Fibroblast of skin of left quadriceps (primary cell): ENCODE measurements at places on chromosomes 7 and 10.

GRCh38 chr7:2634267-2635145, 2.7 kb downstream of the TTYH3 start:
- DNase-seq = no peak

GRCh38 chr7:17697128-17697881, 243.0 kb downstream of the SNX13 start:
- DNase-seq = no peak

- DNase-seq = no peak
These were observed 711 bp downstream of the HIP1 start for GRCh38 chr7:75737856-75738603.

DNA sequence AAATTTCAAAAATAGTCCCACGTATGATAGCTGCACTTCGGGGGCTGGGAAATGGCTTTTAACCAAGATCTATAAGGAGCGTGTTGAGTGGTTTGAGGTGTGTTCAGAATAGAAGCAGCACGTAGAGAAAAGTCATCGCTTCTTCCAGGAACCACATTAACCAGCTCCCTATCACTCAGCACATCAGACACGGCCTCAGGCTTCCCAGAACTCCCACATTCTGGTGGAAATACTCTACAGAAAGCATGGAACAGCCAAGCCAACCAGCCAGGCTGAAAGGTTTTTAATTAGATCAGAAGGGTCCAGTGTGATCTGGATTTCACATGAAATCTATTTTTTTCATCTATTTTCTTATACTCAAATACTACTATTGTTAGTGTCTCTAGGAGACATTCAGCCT, 231.5 kb upstream of the NRP1 start:
- DNase-seq = no peak

- DNase-seq = no peak
These were observed 315.9 kb upstream of the ETV1 start for GRCh38 chr7:14305233-14305866.

DNA sequence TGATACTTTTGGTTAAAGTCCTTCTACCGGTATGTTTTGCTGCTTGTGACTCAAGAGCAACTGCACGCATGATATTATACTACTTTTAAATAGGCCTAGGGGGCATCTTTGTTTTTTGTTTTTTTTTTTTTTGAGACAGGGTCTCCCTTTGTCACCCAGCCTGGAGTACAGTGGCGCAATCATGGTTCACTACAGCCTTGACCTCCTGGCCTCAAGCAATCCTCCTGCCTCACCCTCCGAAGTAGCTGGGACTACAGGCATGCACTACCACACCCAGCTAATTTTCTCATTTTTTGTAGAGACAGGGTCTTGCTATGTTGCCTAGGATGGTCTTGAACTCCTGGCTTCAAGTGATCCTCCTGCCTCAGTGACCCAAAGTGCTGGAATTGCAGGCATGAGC, 80.2 kb downstream of the ZMYND11 start:
- DNase-seq = no peak

GRCh38 chr7:100825215-100825671, 2.1 kb downstream of the EPHB4 start:
- no peak for DNase-seq

- no peak for DNase-seq
These were observed 102.6 kb upstream of the LRRN3 start for GRCh38 chr7:110988348-110988747.

- DNase-seq = no peak
These were observed 796 bp downstream of the CDK14 start for GRCh38 chr7:90596671-90597562.

DNA sequence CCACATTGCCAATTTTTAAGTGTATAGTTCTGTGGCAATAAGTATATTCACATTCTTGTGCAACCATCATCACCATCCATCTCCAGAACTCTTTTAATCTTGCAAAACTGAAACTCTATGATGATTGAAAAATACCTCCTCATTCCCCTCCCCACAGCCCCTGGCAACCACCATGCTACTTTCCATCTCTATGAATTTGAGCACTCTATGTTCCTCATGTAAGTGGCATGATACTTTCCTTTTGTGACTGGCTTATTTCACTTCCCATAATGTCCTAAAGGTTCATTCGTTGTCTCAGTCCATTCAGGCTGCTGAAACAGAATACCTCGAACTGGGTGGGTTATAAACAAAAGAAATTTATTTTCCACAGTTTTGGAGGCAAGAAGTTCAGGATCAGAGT, 23.4 kb upstream of the EGR2 start:
- DNase-seq = no peak

DNA sequence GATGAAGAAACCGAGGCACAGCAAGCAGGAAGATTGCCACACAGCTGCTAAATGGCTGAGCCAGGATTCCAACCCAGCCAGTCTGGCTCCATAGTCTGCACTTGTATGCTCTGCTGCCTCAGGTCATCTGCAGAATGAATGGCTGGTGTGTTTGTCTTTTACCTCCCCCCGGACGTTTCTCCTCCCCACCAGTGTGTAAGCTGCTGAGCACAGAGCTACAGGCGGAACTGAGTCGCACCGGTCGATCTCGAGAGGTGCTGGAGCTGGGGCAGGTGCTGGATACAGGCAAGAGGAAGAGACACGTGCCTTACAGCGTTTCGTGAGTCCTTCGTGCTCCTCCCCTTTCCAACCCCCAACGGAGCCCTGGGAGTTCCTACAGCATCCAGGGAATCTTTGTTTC, 2.6 kb downstream of the CNPY4 start:
- DNase-seq = no peak

DNA sequence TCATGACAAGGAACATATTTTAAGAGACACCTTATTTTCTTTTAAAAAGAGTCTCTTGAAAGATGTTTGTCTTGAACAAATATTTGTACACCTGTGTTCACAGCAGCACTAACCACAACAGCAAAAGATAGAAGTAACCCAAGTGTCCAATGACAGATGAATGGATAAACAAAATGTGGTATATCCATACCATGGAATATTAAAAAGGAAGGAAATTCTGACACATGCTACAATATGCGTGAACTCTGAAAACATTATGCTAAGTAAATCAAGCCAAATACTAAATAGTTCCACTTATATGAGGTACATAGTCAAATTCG, 17.8 kb downstream of the SGMS1 start:
- no peak for DNase-seq

GRCh38 chr7:2001601-2002442, 230.9 kb downstream of the MAD1L1 start:
- DNase-seq = no peak

GRCh38 chr7:103803631-103804030, 185.8 kb downstream of the RELN start:
- DNase-seq = no peak

DNA sequence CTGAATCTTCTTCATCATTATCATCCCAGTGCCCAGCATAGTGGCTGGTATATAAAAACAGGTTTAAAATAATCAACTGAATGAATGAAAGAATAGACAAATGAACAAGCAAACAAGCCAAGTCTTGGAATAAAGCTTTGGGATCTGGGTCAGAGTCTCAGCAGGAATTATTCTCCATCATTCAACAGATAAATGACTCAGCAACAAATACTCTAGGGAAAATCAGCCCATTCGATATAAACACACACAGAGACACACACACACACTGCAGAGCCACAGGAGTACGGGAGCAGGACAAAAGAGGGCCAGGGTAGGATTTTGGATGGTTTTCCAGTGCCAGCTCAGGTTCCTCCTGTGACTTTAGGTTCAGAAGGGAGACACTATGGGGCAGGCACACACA, 29.2 kb upstream of the DLX6 start:
- DNase-seq = no peak

DNA sequence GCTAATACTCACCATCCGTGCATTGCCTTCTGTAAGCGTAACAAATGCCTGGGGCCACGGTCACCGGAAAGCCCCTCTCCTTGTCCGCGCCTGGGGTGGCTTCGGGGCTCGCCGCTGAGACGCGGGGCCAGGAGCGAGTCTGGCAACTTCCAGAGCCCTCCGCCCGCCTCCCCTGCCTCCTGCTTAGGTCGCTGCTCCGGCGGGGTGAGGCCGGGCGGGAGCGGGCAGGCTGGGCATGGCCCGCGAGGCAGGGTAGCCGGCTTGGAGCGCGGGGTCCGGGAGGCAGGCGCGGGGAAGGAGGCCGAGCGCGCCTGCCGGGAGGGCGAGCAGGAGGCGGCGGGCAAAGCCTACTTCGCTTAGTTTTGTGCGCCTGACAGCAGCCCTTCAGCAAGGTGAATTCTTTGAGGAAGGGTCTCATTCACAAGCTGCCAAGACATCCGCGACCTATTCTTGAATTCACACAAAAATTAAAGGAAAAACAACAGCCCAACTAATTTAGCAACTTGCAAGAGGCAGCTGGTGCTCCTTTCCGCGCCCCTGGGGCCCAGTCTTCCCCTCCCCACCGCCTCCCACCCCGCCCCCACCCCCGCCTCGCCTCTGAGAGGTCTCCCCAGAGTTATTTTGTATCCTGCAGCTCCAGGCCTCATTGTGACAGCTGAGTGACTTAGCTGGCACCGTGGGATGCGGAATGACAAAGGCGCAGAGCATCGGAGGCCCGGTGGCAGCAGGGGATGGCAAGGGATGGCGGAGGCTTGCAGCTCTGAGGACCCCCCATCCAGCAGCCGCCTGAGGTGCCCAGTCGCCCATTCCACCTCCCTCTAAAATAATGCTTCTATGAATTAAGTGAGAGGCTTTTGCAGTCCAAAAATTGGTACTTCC, 12.8 kb upstream of the KAT6B start:
- no peak for DNase-seq

DNA sequence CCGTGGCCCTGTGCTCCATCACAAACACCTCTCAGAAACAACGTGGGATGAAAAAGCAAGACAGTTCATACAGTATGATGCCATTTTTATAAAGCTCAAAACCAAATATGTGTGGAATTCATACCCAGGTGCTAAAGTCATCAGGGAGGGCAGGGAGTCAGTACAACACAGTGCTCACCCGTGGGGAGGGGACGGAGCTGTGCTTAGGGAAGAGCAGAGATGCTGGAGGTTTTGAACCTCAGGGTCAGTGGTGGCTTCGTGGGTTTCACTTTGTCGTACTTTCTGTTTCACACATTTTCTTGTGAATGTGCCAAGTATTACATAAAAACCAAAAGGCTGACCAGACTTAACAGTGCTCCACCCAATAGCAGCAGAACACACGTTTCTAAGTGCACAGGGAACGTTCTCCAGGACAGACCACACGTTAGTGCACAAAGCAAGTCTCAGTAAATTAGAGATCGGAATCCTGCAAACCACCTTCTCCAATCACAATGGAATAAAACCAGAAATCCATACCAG, 21.2 kb downstream of the ZMIZ2 start:
- DNase-seq = no peak

DNA sequence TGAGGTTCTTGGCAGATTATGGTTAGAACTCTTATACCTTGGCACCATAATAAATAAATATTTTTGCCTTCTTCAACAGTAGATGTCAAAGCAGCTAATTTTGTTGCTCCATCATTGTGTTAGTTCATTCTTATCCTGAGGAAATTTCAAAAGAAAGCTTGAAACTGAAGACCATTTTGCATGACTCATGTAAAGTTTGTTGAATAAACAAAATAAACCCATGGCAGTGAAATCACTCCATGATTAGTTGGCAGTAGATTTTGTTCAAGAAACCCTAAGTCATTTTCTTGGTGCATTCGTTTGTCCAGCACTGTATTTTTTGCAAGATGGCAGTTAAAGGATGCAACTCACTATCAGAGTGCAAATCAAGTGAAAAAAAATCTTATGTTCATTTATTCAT, 91.6 kb downstream of the HECW1 start:
- no peak for DNase-seq

- DNase-seq = no peak
These were observed 10.4 kb upstream of the PTPRZ1 start for GRCh38 chr7:121862591-121862990.

DNA sequence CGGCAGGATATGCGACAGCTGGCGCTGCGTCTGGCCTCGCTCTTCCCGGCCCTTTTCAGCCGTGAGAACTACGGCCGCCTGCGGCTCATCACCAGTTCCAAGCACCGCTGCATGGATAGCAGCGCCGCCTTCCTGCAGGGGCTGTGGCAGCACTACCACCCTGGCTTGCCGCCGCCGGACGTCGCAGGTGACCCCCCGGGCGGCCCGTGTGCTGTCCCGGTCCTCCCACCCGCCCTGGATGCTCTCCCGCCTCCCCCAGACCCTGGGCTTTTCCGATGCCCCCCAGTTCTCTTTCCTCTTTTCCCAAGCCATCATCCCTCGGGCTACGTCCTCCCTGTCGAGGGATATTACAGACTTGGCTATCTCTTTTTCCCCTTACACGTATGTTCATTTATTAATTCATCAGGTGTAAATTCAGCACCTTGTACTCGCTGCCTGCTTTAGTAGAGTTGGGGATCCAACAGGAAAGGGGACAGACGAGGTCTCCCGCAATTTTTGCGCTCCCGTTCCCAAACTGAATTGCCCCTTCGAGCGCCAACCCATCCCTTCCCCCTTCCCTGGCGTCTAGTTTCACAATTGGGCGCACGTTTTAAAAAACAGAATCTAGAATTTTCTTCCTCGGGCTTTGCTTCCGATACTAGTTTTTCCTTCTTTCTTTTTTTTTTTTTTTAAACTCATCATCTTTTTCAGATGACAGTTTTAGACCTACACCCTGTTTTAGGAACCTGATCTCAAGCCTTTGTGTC, 846 bp downstream of the MINPP1 start:
- no peak for DNase-seq

- no peak for DNase-seq
These were observed 1.7 kb upstream of the C7orf25 start for GRCh38 chr7:42913591-42913990.

DNA sequence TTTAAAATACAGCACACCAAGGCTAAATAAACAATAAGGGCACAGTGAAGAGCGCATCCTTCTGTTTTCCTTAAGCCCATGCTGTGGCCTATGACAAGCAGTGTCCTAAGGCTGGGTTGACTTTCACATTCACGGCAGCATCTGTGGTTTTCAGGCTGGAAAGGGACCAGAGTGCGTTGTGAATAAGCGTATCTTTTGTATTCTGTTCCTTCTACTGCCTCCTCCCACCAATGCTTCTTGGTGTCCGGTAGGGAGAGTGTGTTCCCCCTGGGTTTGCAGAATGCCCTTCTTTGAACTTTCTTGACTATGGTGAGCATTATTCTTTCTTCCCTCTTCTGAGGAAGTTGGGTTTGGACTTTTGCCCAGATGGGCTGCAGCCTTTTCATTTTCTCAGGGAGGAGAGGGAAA, 73.6 kb downstream of the ABCA13 start:
- peak; percentile 2 for DNase-seq

GRCh38 chr10:79266543-79267312, 80.5 kb upstream of the PPIF start:
- DNase-seq = peak; percentile 69

- DNase-seq = no peak
These were observed 550 bp upstream of the CREM start for GRCh38 chr10:35126062-35126529.

DNA sequence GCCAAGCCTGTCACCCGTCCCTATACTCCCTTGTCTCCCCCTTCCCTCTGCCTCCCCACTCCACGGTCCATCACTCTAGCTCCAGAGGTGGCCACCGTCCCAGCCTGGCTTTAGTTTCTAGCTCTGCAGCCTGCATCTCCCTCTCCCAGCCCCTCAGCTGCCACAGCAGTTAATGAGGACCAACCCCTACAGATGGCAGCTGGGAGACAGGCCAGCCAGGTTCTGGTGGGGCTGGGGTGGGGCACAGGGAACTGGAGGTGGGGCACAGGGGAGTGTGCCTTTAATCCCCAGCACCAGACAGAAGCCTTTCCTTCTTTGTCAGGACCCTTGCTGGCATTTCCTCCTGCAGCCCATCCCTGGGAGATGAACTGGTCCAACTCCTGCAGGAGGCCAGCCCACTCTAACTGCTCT, 21.1 kb downstream of the UNC5B start:
- no peak for DNase-seq

GRCh38 chr7:129067943-129068548, 13.1 kb upstream of the TNPO3 start:
- DNase-seq = no peak

GRCh38 chr10:100043796-100044195, 34.0 kb upstream of the DNMBP start:
- DNase-seq = no peak
